ENCODE measurements at places on chromosomes 7 and 10.
A peak's percentile ranks its signal among the peaks of the same experiment; 100 is the strongest.

GRCh38 chr10:60820093-60820754, 41.9 kb downstream of the CDK1 start:
- no peak for DNase-seq

GRCh38 chr7:78149787-78150186, 351.2 kb downstream of the PHTF2 start:
- DNase-seq: no peak

DNA sequence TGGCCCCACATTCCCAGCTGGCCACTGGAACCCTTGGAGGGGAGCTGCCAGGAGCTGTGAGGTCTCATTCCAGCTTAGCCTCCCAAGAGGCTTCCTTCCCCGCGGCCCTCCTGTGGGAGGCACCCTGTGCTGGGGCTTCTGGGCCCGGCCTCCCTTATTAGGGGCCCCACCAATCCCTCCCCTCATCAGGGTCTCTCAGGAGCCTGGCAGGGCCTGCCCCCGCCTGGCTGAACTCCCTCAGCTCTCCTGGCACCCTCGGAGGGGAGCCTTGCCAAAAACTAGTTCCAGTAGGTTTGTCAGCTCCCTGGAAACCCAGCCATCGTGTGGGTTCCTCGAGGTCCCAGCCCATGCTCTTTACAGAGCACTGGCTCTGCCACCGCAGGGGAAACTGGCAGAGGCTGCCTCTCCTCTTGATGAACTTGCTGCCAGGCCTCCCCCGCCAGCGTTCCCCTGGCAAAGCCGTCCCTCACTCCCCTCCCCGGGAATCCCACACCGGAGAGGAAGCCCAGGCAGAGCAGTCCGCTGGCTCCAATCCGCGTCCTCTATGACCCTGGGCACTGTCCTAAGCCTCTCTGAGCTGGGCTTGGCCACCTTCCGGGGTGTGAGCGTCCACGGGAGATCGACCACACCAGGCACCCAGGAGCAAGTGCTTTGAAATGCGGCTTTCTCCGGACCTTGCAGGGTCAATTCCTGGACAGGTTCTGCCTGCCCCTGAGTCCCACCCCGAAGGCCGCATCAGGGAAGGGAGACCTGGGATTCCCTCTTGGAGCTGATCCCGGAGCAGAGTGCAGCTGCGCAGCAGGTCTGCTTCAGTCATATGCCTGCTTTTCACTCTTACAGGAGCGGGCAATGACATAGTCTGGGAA, 139.8 kb downstream of the ARHGAP22 start:
- DNase-seq: no peak

GRCh38 chr10:59018977-59019376, 157.5 kb upstream of the PHYHIPL start:
- no peak for DNase-seq

GRCh38 chr10:133378251-133379096, 588 bp upstream of the PAOX start:
- DNase-seq: peak; percentile 45

- DNase-seq: no peak
Observed at GRCh38 chr7:68756986-68757495, 841.2 kb upstream of the AUTS2 start.

DNA sequence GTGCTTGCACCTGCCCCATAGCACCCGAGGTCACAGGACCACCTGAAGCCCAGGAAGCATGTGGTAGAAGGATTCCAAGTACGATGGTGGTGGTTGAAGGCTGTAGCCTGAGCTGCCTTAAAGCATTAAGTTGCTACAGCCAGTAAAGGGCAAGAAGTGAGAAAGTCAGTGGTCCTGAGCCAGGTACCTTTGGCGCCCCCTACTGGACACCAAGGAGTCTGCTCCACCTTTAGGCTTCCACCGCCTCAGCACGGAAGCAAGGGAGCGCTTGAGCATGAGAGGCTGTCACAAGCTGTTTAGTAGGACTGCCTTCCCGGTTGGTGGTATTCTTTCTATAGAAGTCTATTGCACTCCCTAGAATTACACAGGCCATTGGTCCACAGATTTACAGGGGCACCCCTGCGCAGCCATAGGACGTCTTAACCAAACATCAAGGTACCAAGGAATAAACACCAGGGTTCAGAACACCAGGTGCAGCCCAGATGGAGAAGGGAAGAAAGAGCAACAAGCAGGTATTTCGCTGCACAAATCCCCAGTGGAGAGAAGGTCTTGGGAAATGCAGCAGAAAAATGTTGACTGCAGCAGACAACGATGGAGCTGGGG, 2.2 kb downstream of the CRTAC1 start:
- DNase-seq: peak; percentile 53

DNA sequence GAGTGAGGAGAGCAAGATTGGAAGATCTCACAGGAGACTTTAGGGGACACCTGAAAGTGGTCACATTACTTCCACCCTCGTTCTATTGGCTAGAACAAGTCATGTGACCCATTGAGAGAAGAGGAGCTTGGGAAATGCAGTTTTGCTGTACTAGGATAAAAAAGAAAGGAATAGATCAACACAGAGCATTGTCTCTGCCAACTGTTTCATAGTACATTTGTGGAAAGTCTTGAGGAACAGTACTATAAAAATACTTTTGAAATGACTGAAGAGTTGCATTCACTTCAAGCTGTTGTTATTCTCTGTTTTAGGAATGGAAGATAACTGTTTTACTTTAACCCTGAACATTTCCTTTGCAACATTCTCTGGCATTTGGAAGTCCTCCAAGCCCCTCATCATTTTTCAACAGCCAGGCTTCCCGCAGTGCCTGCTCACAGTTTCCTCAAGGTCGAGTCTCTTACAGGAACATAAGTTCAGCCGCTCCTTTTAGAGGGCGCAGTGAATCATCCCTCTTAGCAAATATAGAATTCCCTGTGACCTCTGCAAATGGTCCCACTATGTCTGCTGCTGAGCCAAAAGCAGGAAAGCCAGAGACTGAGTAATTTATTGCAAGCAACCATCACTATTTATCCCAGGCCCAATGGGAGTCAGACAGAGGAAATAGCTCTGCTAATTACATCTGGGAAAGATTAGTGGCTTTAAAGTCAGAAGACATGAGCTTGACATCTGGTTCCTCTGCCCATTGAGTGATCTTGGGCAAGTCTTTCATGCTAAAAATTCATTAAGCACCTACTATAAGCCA, 40.7 kb downstream of the MRPL32 start:
- no peak for DNase-seq

DNA sequence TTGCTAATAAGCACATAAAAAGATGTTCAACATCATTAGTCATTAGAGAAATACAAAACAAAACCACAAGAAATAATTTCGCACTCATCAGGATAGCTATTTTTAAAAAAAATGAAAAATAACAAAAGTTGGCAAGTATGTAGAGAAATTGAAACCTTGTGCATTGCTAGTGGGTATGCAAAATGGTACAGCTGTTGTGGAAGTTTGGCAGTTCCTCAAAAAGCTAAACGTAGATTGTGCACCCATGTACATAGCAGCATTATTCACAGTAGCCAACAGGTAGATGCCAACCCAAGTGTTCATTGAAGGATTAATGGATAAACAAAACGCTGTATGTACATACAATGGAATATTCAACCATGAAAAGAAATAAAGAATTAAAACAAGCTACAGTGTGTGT, 35.3 kb upstream of the STARD3NL start:
- no peak for DNase-seq

DNA sequence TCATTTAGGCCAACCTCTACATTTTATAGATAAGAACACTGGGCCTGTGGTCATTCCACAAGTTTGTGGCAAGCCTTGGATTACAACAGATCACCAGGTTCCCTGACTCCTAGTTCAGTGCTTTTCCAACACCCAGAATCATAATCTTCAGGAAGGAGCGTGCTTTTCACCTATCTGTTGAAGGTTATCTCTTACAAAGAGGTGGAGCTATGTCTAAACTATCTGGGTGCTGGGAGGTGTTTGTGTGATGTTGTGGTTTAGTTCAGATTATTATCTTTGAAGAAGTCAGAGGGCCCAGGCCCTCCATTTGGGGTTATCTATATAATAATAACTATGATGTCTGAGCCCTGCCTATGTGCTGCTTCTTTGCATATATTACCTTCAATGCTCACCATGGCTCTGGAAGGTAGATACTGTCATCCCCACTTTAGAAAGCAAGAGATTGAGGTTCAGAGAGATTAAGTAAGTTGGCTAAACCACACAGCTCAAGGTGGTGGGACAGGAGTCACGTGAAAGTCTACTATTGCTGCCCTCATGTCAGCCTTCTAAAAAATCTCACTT, 24.0 kb downstream of the IL2RA start:
- DNase-seq: peak; percentile 22

Measured in T-helper 9 cell (primary cell).